ENCODE measurements at places on chromosomes 4 and X. TPM values are rescaled to one million over a fixed set of nuclear protein-coding genes. Genes with fewer than 3 reads are reported as not detected.

- no peak overlapping the region for H3K27ac ChIP-seq
- no peaks in the 10 kb centered on the region for H3K36me3 ChIP-seq
- H3K4me1 ChIP-seq = no peaks in the 10 kb centered on the region
- no peaks in the 10 kb centered on the region for H3K27me3 ChIP-seq
- no peak overlapping the region for H3K4me3 ChIP-seq
These were observed 11.1 kb downstream of the MAEA start for GRCh38 chr4:1300466-1301455.

GRCh38 chr4:1538941-1539772, 132.9 kb upstream of the NKX1-1 start:
- H3K27ac ChIP-seq = no peak overlapping the region
- no peaks in the 10 kb centered on the region for H3K4me1 ChIP-seq

DNA sequence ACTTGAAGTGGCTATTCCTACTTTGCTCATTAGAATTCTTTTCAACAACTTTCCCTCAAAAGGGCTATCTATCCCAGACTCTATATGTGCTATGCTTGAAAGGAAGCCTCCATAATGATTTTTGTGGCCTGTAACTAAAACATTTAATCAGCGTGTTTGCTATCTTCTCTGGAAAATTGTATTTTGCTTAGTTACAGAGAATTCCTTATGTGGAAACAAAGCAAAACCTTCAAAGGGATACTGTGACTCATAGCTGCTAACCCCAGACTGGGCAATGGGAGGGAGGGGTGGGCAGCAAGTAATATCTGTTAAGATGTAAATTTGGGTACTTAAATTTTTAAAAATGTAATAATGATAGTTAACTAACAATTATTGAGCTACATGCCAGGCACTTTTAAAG, 3.7 kb downstream of the SLC25A14 start:
- no peak overlapping the region for H3K27ac ChIP-seq
- DNase-seq = no peak
- no peaks in the 10 kb centered on the region for H3K36me3 ChIP-seq
- H3K4me3 ChIP-seq = no peak overlapping the region

- no peaks in the 10 kb centered on the region for H3K27me3 ChIP-seq
- H3K27ac ChIP-seq = no peak overlapping the region
- H3K4me3 ChIP-seq = no peak overlapping the region
- peak; percentile 32 for DNase-seq
- no peaks in the 10 kb centered on the region for H3K36me3 ChIP-seq
These were observed 98.3 kb downstream of the DCLK2 start for GRCh38 chr4:150176547-150176946.

DNA sequence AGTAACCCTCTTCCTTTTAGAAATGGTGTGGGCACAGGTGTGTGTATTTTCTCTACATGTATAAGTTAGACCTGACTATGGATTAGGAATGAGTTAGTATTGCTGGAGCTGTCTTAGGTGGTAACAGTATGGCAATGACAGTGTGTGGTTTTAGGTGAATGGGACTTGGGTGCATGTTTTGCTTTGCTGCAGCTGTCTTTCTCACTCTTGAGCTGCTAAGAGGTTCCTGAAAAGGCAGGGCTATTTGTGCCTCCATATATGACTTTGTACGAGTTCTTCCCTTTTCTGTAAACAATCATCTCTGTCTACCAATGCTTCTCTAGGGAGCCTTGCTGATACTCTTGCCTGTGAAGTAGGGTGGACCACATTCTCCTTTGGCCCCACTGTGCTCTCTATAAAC, 234.8 kb upstream of the HHIP start:
- H3K36me3 ChIP-seq = no peaks in the 10 kb centered on the region
- no peak overlapping the region for H3K4me3 ChIP-seq
- H3K27ac ChIP-seq = no peak overlapping the region
- H3K4me1 ChIP-seq = no peaks in the 10 kb centered on the region

GRCh38 chr4:77031544-77031943, 44.2 kb downstream of the CCNI start:
- peaks cover 96% of the 10 kb centered on the region for H3K36me3 ChIP-seq
- no peak for DNase-seq
- no peaks in the 10 kb centered on the region for H3K27me3 ChIP-seq
- no peak overlapping the region for H3K27ac ChIP-seq

DNA sequence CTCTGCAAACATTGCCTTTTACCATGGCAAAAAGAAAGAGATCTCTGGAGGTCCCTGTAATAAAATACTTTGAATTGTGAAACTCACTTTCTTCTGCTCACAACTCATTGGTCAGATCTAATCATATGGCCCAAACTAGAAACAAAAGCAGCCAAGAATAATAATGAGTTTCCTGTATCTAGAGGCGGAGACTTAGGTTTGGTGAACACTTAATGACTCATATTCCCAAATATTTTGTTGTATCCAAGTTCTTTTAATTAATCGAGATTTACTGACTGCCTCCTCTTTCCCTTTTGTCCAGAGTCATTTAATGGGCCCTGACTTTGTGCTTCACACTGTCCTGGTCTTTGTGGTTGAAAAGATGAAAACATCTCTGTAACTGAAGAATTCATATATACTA, 190.6 kb downstream of the CCSER1 start:
- no peaks in the 10 kb centered on the region for H3K27me3 ChIP-seq
- H3K27ac ChIP-seq = peak overlapping the region; percentile 95
- H3K36me3 ChIP-seq = no peaks in the 10 kb centered on the region
- H3K4me1 ChIP-seq = peaks cover 21% of the 10 kb centered on the region

GRCh38 chrX:102745857-102746584, 25.5 kb downstream of the GPRASP3 start:
- H3K36me3 ChIP-seq = no peaks in the 10 kb centered on the region
- H3K4me3 ChIP-seq = peak overlapping the region; percentile 70
- H3K27ac ChIP-seq = no peak overlapping the region
- peak; percentile 67 for DNase-seq

DNA sequence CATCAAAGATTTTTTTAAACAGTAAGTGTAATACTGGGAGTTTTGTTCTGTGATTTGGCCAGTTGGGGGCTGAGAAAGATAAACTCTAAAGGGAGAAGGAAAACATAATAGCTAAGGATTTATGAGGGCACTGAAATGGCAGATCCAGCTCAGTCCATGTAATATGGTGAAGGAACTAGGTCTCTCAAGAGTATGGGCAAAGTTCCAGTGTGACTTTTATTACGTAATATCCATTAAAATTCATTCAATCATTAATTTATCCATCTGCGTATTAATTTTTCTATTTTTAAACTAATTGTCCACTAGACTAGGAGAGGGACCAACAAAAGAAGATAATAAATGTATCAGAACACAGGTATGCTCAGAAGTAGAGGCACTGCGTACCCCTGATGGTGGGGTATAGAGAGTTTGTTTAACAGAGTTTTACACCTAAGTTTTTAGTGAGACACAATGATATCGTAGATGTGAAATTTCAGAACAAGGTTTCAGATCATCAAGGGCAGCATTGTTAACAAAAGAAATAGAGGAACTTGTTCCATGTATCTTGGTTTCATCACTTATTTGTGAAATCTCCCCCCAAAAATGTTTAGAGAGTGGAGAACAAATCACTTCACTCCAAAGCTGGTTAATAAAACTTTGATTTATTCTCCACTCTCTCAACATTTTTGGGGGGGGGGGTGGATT, 351.1 kb downstream of the GRXCR1 start:
- no peaks in the 10 kb centered on the region for H3K36me3 ChIP-seq
- H3K27me3 ChIP-seq = no peaks in the 10 kb centered on the region
- H3K4me3 ChIP-seq = no peak overlapping the region
- no peak overlapping the region for H3K27ac ChIP-seq

DNA sequence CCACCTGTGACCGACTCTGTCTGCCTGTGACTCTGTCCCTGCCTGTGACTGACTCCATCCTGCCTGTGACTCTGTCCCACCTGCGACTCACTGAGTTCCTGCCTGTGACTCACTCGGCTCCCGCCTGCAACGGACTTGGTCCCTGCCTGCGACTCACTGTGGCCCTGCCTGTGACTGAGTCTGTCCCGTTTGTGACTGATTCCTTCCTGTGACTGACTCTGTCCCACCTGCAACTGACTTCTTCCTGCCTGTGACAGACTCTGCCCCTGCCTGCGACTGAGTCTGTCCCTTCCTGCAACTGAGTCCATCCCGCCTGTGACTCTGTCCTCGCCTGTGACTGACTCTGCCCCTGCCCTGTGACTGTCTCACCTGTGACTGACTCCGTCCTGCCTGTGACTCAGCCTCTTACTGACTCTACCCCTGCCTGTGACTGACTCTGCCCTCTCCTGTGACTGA, 9.6 kb upstream of the UVSSA start:
- no peaks in the 10 kb centered on the region for H3K27me3 ChIP-seq
- no peak overlapping the region for H3K27ac ChIP-seq
- H3K4me3 ChIP-seq = no peak overlapping the region
- DNase-seq = peak; percentile 57

GRCh38 chr4:85823295-85823694, 348.3 kb downstream of the ARHGAP24 start:
- DNase-seq = peak; percentile 73
- H3K4me3 ChIP-seq = peak overlapping the region; percentile 58
- peaks cover 48% of the 10 kb centered on the region for H3K4me1 ChIP-seq
- H3K27me3 ChIP-seq = no peaks in the 10 kb centered on the region

DNA sequence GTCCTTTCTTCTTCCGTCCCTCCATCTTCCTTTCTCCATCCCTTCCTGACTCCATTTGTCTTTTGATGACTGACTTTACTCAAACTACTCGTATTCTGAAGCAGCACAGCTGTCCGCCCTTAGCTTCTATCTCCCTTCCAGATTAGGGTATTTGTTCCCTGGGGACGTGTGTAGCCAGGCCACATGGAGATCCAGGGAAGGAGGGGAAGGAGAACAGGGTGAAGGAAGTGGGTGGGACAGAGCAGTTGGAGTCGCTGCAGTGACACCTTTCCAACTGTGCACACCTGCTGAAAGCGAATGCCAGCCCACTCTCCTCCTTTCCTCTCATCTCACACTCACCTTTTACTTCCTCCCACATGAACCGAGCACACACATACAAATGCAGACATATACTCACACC, 323.8 kb downstream of the DCTD start:
- DNase-seq = no peak
- H3K4me3 ChIP-seq = no peak overlapping the region
- no peaks in the 10 kb centered on the region for H3K4me1 ChIP-seq
- H3K27me3 ChIP-seq = no peaks in the 10 kb centered on the region
- no peak overlapping the region for H3K27ac ChIP-seq

GRCh38 chr4:10582059-10582686, 102.4 kb downstream of the CLNK start:
- H3K4me1 ChIP-seq = peaks cover 10% of the 10 kb centered on the region
- H3K36me3 ChIP-seq = no peaks in the 10 kb centered on the region
- H3K27ac ChIP-seq = no peak overlapping the region
- H3K27me3 ChIP-seq = no peaks in the 10 kb centered on the region

The PRKX gene
- 10.6 TPM for total RNA-seq

The DKK2 gene
- 8.2 TPM for total RNA-seq

The LRAT gene
- total RNA-seq = not detected

The MAGEB10 gene
- total RNA-seq = not detected

The VCX3A gene
- total RNA-seq = not detected

The TMEM33 gene
- total RNA-seq = 30.4 TPM

All from GM23248 (cell line).